ENCODE measurements at places on chromosomes 5 and 9.
A peak's percentile ranks its signal among the peaks of the same experiment; 100 is the strongest.

GRCh38 chr5:169195601-169196000, 105.3 kb downstream of the SLIT3 start:
- DNase-seq = peak; percentile 26

DNA sequence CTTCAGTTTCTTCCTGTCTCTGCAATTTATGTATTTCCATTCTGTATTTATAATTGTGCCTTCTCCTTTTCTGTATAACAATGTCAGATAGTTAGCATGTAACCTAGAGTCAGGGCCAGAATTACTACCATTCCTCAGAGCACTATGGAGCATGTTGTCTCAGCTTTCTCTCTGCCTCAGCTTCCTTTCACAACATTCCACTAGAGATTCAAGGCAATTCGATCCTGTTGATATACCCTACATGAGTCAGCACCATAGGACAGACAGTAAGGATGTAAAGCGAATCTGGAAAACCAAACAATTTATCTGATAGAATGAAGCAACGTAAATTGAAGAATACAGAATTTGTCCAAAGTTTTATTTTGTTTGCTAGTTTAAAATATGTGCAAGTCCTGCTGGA, 728.3 kb upstream of the SEMA6A start:
- no peak for DNase-seq

GRCh38 chr5:135178476-135179155, 144.6 kb upstream of the PITX1 start:
- peak; percentile 40 for DNase-seq

DNA sequence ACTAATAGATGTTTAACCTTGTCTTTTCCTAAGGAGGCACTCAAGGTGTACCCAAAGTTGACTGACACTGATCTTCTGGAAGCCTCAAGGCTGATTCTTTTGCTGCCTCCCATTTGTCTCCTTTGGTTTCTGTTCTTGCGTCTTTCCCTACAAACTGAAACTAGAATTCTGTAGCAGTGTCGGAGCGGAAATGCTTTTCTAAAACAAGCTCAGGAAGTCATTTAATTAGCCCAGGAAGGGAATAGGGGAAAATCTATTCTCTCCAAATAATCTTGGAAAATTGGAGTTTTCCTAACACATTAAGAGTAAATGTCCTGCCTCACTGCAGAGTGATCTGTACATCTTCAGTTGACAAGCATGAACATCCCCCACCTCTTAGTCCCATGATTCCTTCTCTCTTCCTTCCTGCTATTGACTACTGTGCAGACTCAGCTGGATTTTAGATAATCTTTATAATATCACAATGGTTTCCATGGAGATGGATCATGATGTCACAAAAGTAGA, 182.7 kb downstream of the NR3C1 start:
- no peak for DNase-seq

GRCh38 chr5:21685522-21685921, 1167.6 kb downstream of the CDH12 start:
- DNase-seq = no peak

DNA sequence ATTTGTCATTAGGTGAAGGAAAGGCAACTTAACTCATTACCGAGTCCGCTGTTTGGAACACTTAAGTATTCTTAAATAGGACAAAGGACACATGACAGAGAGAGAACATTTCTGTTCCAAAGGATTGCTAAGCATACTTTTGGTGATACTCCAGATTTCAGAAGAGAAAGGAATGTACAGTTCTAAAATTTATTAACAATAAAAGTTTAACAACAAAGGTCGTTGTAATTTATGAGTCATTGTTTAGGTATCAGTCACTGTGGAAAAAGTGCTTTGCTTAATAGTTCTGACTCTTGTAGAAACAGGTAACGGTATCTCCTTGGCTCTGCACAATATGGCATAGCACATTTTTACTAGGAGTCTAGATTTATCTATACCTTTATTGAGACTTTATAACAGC, 36.3 kb upstream of the PAM start:
- peak; percentile 55 for DNase-seq

GRCh38 chr5:55226934-55227663, at the start of gene MCIDAS:
MCIDAS (minus strand) TSS chr5:55227315; CDS start chr5:55227138, 177 bp downstream.
- DNase-seq = peak; percentile 76

- DNase-seq = no peak
Observed at GRCh38 chr5:179368126-179368805, 23.0 kb upstream of the ADAMTS2 start.

GRCh38 chr5:99543841-99544240, 615.0 kb upstream of the CHD1 start:
- DNase-seq = no peak

- peak; percentile 57 for DNase-seq
Observed at GRCh38 chr5:657570-657969, 35.6 kb downstream of the TPPP start.

DNA sequence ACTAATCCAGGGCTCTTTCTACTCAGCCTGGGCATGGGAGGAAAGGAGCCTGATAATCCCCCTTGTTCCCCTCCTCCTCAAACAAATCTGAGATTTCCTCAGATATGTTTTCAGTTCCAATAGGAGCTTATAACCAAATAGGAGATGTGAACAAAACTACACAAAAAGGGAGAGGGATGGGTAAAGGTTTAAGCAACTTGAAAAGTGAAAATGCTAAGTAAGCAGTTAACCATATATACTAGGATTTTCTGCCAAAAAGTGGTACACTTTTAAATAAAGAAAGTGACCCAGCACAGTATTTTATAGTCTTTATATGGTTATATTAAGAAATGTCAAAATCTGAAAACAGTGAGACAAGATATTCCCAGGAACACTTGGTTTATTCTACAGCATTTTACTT, 275.7 kb downstream of the BNC2 start:
- DNase-seq = no peak

All from SJSA1 (cell line).